ENCODE measurements at places on chromosomes 7 and 10. TPM values are rescaled to one million over a fixed set of nuclear protein-coding genes. Genes with fewer than 3 reads are reported as not detected.
A peak's percentile ranks its signal among the peaks of the same experiment; 100 is the strongest.

DNA sequence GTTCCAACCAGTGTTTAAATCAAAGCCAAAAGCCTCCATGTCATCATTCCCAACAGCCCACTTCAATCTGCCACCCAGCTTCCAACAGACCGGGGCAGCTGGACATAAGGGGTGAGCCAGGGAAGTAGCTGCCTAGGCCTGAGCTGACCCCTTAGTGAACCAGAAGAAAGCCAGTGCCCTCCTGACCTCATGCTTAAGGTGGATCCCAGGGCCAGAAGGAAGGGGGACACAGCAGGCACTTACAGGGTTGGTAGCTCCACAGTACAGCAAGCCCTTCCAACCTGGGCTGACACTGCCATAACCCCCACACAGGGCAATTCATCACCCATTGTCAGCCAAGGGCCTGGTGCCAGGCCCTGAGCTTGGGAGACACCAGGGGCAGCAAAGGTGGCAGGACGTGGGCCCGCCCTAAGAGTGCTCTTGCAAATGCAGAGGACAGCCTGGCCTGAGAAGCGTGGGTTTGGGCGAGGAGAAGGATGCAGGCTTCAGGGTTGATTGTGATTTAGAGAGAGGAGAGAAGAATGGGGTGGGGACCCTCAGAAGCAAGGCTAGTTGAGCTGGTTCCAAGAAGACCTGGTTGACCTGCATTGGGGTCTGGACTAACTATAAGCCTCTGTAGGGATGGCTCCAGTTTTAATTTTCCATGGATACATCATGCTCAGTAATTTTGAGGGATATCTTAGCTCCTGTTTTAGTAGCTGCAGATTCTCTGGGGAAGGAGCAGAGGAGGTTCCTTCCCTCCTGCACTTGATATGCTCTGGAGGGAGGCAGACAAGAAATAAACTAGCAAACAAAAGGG, 3.1 kb upstream of the CYP26A1 start:
- no peak for DNase-seq

- peak; percentile 15 for DNase-seq
Measured at GRCh38 chr7:142104550-142105527, 6.7 kb upstream of the MGAM2 start.

DNA sequence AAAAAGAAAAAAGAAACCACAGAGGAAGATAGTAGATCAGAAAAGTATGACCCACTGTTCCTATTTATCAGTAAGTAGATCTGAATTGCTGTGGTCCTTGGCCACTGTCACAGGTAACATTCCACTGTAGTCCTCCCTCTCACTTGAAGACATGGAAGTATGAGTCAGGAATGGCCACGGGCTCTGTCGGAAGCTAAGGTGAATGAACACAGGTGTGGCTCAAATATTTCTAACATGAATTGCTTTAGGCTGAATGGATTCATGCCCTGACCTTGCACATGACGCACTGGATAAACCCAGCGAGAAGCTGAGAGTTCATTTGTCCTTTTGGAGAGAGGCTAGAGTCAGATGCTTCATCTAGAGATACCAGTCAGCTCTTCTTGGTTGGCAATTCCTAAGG, 224.5 kb upstream of the SP8 start:
- no peak for DNase-seq

DNA sequence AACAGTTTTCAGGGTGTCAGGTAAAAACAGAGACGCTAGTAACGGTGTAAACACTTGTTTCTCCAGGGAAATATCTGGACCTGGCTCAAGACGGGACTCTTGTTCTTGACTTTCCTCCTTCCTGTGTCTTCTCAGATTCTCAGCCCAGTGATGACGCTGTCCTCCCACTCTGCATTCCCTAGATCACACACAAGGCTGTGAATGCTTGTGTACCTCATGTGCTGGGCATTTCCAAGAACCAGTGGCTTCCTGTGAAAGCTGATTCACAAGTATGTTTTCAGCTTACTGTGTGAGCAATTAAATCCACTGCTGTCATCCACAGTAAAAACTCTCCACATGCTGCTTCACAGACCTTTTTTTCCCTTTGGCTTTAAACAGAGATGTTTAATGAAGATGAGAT, 193.8 kb upstream of the DPP6 start:
- DNase-seq, result no peak

- no peak for DNase-seq
Measured at GRCh38 chr7:44652535-44652934, 46.1 kb downstream of the OGDH start.

Gene CRHR2
- not detected for total RNA-seq

Gene OPTN
- 41.9 TPM for total RNA-seq

Gene SFRP4
- total RNA-seq, result 0.32 TPM

Gene KCNIP2
- 0.17 TPM for total RNA-seq

Gene AMPH
- total RNA-seq, result 0.19 TPM

Gene C10orf88
- 16.9 TPM for total RNA-seq
